ENCODE measurements at places on chromosomes 6 and 20.

DNA sequence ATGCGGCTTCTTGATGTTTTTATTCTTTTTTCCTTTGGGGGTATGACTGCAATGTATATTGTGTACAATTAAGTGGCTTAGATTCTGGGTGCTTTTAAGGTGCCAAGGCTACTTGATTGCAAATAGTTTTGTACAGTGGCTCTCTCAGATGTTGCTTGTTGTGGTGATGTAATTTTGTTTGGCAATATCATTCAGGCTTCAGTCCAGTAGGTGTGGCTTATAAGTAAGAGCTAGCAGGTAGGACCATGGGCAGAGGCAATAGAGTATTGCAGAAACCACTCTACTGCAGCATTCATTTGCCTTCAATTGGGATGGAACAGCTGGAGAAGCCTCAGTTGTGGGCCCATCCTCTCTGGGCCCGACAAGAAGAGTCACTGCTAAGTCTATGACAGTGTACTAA is 407.9 kb upstream of the MAN1A1 start:
- no peak for DNase-seq

DNA sequence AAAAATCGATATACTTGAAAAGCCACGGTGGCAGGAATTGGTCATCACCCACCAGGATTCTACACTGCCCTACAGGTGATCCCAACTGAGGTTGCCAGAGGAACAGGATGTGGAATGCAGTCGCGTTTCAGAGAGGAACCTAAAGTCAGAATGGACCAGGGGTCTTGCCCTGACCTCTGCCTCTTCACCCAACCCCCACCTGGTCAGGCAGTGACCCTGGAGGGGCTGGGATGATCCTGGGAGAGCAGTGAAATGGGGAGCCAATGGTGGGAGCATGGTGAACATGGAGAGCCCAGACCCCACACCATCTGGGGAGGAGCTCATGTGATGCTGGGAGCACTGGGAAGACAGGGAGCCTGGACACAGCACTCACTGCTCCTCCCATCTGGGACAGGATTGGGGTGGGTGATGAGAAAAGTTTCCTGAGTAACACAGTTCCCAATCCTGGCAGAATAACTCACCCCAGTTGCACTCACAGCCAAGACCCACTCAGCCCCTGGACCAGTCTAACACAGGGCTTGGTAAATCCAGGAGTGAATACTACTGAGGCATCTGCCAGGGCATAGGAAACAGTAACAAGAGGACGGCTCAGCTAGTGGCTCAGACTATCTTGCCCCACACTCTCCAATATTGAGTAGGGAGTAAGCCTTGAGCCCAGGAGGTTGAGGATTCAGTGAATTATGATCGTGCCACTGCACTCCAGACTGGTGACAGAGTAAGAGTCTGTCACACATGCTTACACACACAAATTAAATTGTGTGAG is 1.7 kb upstream of the ULBP2 start:
- peak; percentile 42 for DNase-seq

DNA sequence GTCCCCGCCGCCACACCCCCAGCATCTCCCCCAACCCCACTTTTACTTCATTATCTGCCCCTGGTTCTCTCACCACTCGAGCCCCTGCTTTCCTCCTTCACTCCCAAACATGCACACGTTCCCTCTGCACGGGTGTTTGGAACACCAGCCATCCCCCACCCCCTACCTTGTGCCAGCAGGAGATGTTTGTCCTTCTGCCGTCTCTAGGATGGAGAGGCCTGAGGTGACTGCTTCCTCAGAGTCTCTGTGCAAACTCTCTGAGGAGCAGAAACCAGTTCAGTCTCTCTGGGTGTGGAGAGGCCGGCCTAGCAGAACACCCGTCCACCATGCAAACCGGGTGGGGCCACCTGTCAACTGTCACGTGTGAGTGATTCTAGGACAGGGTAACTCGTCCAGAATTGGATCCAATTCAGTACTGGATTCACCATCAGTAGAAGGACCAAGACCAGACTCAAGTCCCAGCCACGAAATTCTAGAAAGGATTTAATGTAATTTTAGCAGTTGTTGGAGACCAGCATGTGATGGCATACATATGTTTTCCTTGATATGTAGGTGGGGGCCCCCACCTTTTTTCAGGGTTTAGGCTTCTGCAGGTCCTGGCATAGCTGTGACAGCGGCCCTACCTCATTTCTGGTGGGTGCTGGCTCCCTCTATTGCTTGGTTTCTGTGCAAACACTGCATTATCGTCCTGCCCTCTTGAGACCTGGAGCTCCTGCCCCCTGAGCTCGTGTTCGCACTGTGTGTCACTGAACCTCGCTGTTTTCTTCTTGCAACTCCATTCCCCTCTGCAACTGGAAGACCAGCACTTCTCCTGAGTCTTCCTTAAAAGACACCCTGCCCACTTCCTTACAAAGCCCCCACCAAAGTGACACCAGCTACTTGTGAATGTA is at the start of gene RAET1E:
Gene RAET1E (minus strand): TSS at position 259 of the 890 bp plus-strand sequence. CDS start 7,212 bp downstream, outside the sequence.
- peak; percentile 42 for DNase-seq

DNA sequence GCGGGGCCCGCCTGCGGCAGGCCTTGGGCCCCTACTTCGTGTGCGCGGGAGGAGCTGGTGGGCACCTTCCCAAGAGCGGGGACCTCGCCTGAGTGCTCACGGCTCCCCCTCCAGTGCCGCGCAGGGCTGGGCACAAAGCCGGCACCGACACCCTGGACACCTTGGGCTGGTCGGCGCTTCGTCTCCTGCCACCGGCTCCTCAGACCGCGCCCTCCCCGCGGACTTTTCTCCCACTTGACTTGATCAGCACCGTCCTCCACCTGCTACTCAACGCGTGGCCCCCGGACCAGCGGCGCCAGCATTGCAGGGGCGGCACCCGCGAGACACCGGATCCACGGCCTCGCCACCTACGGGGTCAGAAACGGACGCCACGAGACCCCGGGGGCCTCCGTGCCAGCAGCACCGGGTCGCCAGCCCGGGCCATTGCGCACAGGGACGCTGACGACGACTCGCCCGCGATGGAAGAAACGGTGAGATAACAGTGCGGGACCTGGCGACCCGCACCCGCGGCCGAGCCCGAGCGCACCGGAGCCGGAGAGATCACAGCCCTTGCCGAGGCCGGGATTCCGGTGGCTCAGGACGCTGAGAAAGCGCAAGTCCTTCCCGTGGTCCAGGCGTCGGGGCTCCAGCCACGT is 154.2 kb downstream of the DLL1 start:
- peak; percentile 23 for DNase-seq

- no peak for DNase-seq
These were observed 15.8 kb upstream of the THBS2 start for GRCh38 chr6:169269180-169270076.

DNA sequence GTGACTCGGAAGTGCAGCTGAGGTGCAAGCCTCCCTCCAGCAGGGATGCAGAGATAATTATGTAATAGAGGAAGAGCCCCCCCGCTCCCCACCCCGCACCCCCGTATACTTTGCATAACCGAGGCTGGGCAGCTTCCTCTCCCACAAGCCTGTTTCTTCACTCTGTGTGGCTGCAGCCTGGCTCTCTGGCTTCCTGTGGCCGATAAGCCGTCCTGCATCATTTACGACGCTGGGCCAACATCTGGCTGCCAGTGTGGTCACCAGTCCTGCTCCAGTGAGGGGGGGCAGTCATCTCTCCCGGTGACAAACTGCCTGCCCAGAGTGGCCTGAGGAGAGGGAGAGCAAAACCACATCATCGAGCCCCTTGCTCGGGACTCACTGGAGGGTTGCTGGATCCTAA is 59.2 kb downstream of the RBM38 start:
- DNase-seq = no peak

- peak; percentile 16 for DNase-seq
These were observed 111.9 kb downstream of the SLC23A2 start for GRCh38 chr20:4889446-4889845.

DNA sequence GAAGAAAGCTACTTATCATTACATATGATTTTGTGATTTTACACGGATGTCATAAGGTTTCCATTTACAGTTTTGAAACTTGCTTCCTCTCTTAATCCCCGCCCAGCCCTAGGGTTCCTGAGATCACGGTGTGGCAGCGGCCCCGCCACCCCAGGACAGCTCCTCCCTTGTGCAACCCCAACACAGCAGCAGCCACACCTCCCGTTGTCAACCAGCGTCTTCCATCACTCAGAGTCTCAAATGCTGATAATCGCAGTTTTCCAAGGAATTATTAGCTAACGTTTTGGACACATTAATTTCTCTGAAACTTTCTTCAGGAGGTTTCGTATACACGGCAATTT is 204.8 kb downstream of the THBS2 start:
- no peak for DNase-seq

DNA sequence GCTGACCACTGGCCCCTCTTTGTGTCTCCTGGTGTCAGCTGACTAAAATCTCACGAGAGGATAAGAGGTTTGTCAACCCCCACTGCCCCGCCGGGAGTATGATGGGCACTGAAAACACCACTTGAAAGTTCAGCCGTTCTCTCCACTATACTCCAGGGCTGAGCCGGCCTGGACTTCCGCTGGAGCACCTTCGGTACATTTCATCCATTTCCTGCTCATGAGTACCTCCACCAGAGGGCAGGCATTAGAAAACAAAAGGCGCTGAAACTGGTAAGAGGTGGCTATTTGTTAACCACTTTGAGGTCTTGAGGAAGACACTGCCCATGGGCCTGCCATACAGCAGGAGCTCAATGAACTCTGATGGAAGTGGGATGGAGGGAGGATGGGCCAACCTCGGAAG is 17.9 kb upstream of the ANKRD60 start:
- peak; percentile 76 for DNase-seq

GRCh38 chr20:9615766-9616454 is 101.5 kb downstream of the LAMP5 start:
- no peak for DNase-seq

DNA sequence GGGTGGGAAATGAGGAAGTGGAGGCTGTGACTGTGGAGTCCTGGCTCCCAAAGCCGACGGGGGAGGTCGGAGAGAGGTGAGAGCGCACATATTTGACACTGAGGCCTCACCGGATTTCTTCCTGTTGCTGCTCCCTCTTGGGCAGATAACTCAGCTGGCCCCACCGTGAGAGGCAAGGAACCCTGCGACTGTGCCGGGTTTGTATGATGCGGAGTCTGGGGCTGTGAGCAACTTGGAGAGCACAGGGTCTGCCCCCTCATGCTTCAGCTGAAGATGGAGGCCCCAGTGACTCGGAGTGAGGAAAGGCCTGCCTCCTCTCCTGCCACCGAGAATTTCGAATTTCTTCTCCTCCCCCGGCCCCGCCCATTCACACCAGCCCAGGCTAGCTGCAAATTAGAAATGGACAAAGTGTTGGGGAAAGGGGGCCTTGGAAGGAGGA is 160.6 kb downstream of the GRM4 start:
- DNase-seq = peak; percentile 47

GRCh38 chr6:16953446-16953845 is 148.4 kb upstream of the STMND1 start:
- DNase-seq = no peak

DNA sequence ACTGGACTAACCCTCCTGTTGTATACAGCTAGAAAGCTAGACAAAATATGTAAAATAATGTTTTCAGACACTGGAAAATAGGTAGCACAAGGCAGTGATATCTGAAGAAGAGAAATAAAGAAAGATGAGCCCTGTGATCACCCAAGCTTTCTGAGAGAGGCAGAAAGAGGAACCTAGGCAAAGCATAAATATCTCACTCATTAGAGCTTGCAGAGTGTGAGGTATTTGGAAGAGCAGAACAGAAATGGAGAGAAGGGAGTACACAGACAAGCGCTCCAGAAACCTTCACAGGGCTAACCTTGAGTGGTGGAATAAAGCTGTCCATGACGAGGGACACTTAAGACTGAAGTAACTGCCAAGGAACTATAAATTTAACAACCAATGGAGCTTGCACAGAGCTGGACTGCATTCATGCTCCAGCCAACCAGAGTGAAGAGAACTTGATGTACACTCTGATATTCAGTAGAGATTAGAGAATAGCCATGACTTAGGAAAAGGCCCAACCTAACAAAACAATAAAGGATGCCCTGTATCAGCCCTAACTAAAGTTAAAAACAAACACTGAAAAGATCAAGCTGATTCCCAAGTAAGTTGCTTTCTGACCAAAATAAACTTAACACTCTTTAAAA is 280.9 kb upstream of the STXBP5 start:
- DNase-seq = no peak

DNA sequence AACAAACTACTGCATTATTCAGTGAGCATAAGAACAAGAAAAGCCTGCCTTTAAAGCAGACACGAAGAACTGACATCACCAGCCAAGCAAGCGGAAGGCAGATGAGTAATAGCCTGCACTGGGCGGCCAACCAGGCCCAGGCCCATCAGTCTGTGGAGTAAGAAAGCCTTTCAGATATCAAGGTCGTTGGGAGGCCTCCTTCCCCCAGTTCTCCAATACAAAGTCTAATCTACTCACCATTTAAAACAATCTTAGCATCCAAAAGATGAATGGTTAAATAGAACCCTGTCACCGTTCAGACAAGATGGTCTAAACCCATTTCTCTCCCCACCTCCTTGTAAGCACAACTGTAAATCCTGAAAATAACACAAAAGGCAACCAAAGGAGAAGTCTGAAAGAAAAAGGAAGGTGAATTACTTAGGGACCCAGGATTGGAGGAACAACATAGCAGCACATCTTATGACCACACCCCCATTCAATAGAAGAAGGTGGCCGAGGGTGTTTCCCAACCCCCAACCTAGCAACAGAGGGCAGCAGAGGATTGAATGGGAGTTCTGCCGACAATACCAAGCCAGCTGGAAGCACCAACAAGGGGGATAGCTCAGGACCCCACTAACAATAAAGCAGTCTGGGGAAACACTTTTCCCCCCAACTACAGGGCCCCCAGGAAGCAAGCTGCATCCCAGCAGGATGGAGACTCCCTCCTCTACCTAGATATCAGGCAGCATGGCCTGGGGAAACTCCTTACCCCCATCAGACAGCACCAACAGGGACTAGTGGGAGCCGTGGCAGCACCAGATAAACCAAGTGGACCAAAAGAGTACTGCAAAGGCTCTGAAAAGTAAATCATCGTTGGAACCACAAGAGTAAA is 67.9 kb downstream of the ZHX3 start:
- DNase-seq = peak; percentile 88

- peak; percentile 22 for DNase-seq
These were observed 86.2 kb downstream of the ANKRD60 start for GRCh38 chr20:58141971-58142842.

DNA sequence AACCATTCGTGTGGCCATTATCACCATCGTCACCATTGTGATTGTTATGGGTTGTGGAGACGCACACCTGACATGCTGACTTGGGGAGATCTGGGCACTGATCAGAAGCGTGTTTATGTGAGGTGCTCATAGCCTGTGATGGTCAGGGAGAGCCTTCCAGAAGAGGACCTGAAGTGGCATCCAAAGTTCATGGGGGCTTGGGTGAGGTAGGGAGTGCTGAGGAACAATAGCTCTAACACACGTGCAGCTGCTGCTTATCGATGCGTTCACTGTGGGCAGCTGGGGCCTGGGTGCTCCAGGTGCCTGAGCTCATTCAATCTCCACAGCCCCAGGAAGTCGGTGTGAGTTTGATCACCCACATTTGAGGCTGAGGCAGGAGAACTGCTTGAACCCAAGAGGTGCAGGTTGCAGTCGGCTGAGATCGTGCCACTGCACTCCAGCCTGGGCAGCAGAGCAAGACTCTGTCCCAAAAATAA is 227.3 kb downstream of the PREX1 start:
- no peak for DNase-seq

- peak; percentile 92 for DNase-seq
These were observed 4.9 kb downstream of the VEGFA start for GRCh38 chr6:43774776-43775534.

Measured in endodermal cell (in vitro differentiated cells).